ENCODE measurements at places on chromosomes 4 and X.
A peak's percentile ranks its signal among the peaks of the same experiment; 100 is the strongest.

DNA sequence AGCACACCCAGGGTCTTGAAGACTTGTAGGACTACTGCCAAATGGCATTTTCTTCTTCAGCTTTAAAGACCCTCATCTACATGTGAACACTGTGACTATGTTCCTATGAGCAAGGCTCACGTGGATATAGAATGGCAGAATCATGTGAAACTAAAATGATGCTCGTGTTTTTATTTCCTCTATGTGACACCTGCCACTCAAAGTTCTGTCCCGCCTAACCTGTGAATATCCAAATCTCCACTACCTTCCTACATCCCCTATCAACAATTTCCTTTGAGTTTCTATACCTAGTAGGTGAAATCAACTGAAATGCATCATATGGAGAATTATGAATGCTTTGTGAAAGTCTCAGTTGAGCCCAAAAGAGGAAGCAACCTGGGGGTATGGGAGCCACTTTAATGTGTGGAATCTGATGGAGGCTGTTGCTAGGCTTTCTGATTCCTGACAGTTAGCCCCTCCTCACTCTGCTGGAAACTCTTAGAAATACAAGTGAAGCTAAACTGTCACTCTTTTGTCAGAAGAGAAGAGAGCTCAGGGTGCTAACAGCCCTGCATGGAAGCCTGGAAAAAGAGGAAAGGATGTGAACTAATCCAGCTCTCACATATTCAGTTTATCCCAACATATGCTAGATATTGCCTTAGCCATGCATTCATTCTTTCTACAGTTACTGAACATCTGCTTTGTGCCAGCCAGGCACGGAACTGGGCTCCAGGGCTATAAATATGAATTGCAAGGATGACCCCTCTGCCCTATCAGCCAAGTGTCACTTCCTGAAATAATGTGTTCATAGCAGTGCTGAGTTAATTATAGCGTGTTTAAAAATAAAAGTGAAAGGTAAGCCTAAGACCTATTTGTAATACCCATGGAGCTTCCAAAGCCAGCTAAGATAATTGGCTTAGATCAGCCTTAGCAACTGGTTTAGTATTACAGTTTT is 11.0 kb downstream of the LHFPL1 start:
- DNase-seq, result no peak

DNA sequence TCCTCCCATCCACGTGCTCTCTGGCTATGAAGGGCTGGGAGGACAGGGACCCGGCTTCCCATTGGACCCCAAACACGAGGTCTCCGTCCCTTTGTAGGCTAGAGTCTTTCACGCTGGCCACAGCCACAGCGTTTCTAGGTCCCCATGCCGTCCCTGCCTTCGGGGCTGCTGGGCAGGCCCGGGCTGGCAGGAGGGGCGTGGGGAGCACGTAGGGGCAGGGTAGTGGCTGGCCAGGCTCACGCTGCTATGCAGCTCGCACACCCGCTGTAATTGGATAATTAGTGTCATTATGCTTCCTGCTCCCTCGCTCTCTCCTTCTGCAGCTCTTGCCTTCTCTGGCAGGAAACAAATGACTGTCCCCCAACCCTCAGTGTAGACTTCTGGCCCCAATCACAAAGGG is 9.8 kb downstream of the ATP2B3 start:
- no peak for DNase-seq

- no peak for DNase-seq
Measured at GRCh38 chr4:89570931-89571330, 263.3 kb upstream of the GPRIN3 start.

- no peak for DNase-seq
Measured at GRCh38 chr4:153060196-153060595, 124.1 kb downstream of the FHDC1 start.

DNA sequence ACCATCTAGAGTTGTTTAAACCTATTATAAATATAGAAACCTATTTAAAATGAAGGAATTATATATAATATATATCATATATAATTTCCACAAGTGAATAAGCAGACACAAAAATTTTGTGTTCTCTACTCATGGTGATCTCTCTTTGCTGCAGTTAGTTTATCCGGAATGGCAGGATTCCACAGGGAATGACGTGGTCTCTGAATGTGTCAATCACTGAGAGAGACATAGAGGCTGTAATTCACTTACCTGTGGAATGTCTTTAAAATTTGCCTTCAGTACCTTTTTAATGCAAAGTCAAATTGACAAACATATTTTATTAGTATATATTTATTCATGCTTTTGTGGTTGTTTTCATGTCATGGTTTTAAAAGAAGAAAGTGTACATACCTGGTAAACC is 669.3 kb downstream of the NLGN4X start:
- DNase-seq, result no peak

DNA sequence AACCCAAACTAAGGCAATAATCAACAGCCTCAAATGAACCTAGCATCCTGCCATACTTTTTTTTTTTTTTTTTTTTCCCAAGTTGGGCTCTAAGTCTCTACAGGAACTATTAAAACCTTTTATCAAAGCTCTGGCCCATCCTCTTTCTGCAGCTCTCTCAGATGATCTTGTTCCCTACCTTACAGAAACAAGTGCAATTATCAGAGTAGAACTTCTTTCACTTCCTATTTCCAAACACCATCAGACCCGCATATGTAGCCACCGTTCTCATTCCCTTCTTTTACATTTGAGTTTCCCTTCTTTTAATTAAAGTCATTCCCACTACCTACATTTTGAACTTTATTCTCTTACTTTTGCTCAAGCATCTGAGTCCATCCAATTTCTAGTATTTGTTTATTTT is 690.6 kb downstream of the DMD start:
- DNase-seq, result no peak

DNA sequence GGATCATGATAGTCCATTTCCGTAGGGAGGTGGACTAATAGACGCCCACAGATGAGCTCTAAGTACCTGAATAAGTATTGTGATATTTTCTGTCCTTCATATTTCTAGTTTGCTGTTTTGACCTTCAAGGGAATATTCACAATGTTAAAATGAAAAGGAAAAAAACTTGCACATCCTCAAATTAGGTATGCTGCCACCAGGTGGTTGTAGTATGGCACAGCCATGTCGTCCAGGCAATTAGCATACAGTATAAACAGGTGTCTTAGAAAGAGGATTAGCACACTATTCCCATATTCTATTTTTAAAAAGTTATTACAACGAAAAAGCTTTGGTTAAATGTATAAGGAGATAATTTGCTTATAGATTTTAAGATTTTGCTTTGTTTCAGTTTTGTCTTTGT is 802.0 kb downstream of the RPA4 start:
- peak; percentile 3 for DNase-seq

DNA sequence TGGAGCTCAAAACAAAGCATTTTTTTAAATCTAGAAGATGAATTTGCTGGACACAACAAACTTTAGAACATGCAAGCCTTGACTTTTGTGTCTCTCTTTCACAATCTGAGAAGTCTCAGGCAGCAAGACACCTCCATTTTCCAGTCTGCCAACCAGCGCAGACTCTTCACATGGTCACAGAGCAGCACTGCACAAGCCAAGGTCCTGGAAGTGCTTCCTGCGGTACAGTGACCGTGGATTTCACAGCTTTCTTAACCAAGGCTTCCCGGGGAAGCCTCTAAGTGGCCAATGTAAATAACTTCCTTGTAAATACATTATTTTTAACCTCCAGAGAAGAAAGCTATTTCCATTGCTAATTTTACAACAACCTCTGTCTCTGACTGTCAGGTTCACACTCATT is 31.2 kb downstream of the ZNF827 start:
- no peak for DNase-seq

DNA sequence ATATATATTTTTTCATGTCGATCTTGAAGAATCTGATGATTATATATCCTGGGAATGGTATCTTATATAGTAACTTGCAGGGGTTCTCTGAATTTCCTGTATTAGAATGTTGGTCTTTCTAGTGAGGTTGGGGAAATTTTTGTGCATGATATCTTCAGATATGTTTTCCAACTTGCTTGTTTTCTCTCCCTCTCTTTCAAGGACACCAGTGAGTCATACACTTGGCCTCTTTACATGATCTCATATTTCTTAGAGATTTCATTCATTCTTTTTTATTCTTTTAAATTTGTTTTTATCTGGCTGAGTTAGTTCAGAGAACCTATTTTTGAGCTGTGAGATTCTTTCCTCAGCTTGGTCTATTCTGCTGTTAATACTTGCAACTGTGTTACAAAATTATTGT is 27.2 kb upstream of the C4orf17 start:
- DNase-seq, result no peak

DNA sequence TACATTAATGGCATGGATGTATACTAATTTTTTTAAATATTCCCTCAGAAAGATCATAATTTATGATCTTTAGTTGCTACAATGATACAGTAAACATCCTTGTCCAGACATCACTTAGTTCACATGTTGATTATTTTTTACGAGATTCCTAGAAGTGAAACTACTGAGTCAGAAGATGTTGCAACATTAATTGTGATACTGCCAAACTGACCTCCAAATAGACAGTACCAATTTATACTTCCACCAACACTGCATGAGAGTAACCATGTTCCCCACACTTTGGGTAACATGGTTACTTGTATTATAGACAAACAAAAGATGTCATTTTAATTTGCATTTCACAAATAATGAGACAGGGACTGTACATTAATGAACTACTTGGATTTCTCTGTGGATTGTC is 19.6 kb downstream of the RCHY1 start:
- no peak for DNase-seq

- no peak for DNase-seq
Measured at GRCh38 chr4:25215511-25215910, 18.3 kb upstream of the PI4K2B start.

DNA sequence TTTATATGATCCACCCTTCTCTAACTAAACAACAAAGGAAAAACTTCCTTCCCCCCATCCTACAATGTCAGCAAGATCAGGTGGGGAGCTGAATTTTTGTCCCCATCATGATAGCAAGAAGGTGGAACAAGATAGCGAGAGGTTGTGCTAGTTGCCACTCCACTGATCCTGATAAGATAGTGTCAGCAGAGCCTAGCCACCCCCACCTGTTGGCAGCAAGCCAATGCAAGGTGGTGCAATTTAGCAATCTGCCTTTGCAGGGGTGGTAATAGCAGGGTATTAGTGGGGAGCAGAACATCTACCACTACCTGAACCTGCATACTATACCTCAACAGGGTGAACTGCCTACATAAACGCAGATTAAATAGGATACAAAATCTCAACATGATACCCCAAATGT is 80.2 kb upstream of the MAMLD1 start:
- no peak for DNase-seq

GRCh38 chrX:71095033-71095432 is 618 bp upstream of the FOXO4 start:
- DNase-seq, result no peak

DNA sequence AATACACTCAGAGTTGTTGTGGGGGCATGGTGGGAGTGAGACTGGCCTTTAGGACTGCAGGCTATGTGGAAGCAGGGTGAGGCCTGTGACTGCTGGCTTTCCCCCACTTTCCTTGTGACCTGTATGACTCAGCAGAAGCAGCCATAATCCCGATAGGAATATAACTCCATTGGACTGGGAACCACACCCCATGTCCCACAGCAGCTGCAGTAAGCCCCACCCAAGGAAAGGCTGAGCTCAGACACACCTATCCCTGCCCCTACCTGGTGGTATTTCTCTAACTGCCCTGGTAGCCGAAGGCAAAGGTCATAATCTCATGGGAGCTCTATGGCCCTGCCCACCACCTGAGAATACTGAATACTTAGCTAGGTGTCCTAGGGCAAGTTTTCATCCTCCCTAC is 169.3 kb downstream of the GC start:
- no peak for DNase-seq

- no peak for DNase-seq
Measured at GRCh38 chr4:134695433-134695832, 493.8 kb upstream of the PABPC4L start.

DNA sequence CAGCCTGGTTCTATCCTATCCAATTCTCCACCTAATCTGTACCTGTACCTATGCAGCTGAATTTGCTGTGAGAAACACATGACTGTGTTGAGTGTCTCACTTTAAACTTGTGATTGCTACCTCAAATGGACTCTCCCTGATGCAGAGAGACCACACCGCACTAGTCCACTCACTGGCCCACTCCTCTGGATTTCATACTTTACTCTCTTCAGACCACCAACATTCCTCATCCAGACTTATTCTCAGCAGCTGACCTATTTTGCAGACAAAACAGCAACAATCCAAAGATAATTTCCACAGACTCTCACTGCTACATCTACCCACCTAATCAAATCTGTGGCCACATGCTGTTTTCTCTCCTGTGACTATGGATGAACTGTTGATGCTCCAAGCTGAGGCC is 45.2 kb downstream of the ACSL4 start:
- no peak for DNase-seq

- DNase-seq, result no peak
Measured at GRCh38 chr4:83783215-83783614, 247.3 kb downstream of the GPAT3 start.

GRCh38 chr4:78604988-78605387 is 53.4 kb downstream of the ANXA3 start:
- DNase-seq, result no peak

DNA sequence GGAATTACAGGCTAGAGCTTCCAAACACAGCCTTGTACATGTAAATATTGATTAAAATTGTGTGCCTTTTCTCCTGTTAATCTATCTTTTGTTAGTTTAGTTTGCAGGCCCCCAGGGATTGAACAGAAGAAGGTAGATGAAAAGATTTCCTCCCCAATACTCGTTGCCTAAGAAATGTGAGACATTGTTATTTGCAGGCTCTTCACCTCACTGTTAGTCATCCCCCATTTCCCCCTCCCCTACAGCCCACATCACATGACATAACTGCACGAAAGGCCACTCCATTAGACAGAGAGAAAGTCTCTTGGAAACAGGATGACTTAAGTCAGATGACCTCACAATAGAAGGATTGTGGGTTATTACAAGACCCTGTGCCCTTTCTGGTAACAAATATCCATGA is 13.3 kb upstream of the MID1 start:
- no peak for DNase-seq

DNA sequence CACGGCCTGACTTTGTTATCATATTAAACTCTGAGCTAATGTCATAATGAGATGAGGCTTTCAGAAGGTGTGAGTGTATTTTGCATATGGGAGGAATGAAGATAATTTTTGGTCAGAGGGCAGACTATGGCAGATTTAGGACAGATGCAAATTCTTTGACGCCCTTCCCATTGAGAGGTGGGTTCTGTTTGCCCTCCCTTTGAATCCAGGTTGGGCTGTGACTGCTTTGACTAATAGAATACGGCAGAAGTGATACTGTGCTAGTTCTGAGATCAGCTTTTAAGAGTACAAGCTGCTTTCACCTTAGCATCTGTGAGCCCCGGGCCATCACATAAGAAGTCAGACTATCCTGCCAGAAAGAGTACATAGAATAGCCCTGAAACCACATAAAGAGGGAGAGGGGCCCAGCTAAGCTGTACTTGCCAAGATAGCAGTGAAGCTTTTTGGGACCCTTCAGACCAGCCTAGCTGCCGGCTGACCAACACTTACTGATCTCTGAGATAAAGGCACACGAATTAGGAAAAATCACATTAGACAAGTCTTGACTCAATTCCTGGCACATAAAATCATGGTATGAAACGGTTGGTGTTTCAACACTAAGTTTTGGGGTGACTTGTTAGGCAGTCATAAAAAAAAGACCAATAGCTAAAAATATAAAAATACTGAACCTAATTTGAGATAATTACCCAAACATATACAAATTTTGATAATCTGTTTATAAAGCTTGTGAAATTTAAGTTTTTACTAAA is 166.7 kb upstream of the SH3RF1 start:
- no peak for DNase-seq

Data from T-cell (primary cell).